ENCODE measurements at places on chromosomes 13 and 19.
A peak's percentile ranks its signal among the peaks of the same experiment; 100 is the strongest.

- DNase-seq, result no peak
Measured at GRCh38 chr19:50837300-50837699, 3.9 kb upstream of the KLK15 start.

DNA sequence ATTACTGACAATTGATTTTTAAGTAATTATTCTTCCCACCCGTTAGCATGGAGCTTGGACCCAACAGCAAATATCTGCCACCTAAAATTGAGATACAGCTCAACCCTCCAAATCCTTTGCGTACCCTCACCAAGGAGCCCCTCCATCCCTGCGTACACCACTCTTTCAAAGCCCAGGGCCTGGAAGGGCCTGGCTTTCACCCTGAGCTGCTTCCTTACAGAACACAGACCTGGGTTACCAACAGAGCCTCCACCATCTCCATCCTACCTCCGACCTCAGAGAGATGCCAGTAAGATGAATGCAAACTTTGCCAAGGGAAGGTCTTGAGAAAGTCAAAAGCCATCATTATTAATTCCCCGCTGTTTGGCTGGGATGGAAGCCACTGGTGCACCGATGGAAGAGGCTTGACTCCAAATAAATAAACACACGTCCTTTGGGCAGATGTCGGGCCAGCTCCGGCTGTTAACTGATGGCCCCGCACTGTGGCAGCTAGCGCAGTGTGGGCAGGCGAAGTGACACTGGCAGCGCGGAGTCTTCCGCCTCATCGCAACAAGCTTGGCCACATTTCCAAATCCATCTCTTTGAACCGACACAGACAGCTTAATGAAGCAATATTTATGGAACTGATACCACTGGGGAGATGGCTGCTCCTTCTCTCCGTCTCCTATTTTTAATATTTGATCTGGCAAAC lies 150.2 kb upstream of the VSTM2B start:
- DNase-seq, result no peak

DNA sequence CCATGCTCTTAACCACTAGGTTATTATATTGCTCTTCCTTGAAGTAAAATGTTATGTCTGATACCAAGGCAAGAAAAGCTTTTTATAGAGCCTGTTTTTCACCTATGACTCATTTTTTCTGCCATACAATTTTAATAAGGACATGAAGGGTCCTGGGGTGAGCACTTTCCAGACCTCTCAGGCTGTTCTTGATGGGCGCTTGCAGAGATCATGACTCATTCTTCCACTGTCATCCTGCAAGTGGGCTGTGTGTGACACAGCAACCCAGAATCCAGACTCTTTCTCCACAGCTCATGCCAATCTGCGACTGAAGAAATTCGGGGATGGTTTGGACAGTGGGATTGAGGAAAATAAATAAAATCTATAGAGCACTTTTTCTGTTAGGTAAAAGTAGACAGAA lies 506.7 kb upstream of the NBEA start:
- no peak for DNase-seq

GRCh38 chr13:49146950-49147355 lies 73.2 kb upstream of the MLNR start:
- DNase-seq, result no peak

DNA sequence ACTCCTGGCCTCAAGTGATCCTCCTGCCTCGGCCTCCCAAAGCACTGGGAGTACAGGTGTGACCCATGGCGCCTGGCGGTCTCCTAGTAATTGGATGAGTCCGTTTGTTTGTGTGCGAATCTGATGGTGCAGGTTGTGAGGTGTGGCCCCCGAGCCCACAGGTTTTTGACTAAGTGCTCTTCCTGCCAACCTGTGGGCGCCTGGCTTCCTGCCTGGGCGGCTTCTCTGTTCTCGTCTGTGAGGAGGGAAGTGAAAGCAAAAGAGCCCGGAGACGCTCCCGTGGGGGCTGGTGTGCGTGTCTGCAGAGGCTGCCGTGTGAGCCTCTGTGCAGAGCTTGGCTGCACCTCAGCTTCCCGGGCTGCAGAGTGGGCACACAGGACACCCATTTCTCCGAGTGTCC lies 10.0 kb downstream of the ARHGAP45 start:
- DNase-seq, result no peak

DNA sequence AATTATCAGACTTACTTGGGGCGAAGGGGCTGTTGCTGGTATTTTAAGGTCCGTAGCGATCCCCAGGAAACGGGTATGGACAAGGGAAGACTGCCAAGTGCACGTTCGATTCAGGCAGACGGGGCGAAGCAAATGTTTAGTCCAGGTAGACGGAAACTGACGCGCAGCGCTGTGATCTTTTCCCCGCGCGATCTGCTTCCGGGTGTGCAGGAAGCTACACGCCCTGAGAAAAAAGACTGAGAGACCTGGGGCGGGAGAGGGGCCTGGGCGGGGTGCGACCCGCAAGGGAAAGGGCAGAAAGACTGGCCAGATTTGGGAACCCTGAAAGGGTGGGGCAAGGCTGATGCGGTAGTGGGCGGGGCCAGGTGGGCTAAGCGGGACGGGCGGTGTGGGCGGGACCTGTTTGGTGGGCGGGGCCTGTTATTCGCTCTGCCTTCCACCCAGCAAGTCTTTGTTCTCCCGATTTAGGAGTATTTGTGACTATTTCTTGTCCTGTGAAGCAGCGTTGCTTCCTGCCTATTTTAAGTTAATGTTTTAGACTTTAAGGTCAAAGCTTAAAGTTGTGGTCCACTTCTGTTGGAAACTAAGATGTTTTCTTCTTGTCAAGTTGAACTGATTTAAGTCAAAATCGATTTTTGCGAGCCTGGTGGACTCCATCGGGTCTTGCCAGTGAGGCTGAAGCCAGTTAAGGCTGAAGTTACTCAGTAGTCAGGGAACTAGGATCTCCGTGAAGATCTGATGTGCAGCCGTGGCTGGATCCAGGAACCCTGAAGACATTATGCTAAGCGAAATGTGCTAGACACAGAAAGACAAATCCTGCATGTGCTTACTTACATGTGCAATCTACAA lies at the start of gene ZNF836:
ZNF836 (minus strand) TSS at position 301 of the 849 bp plus-strand sequence. CDS start 3,549 bp downstream, outside the sequence.
- peak; percentile 85 for DNase-seq

GRCh38 chr19:30733826-30734550 lies 361.8 kb downstream of the ZNF536 start:
- peak; percentile 58 for DNase-seq

GRCh38 chr13:24220086-24220703 lies 59.7 kb downstream of the SPATA13 start:
- DNase-seq, result no peak

- DNase-seq, result no peak
Measured at GRCh38 chr19:7742991-7743390, 4.3 kb downstream of the CD209 start.

DNA sequence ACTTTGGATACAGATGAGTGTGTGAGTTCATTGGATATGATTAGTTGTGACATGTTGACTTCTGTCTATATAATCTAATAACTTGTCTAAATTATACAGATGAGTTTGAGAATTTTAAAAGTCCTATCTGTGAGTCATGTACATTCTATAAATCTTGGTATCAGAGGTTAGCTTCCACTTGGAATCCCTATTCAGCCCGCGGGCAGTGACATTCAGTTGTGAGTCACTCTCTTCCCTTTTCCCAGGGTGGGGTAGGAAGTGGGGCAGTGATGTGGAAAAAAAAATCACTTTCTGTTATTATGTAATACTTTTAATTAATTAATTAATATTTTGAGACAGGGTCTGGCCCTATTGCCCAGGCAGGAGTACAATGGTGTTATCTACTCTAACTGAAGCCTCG lies 33.0 kb upstream of the ZNF808 start:
- no peak for DNase-seq

GRCh38 chr13:29547153-29547552 lies 48.3 kb downstream of the SLC7A1 start:
- no peak for DNase-seq

GRCh38 chr19:5908773-5909442 lies 4.2 kb downstream of the VMAC start:
- DNase-seq, result peak; percentile 76

GRCh38 chr13:59024434-59024833 lies 1139.3 kb downstream of the DIAPH3 start:
- DNase-seq, result no peak

DNA sequence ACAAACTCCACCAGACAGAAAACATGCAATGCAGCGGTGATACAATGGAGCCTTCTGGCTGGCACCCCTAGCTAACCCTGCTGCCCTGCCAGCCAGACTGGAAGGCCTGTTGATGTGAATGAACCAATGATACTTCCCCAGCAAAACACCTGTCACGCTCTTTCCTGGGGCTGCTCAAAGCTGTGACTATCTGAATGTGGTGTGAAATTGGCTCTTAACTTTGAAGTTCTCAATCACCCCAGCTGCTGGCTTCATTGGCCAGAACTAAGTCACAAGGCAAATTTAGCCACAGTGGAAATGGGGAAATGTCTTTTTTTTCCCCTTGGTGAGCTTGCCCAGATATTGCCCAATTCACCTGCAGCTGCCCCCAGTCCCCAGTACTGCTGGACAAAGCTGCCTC lies 147.3 kb downstream of the SLC7A1 start:
- DNase-seq, result no peak

DNA sequence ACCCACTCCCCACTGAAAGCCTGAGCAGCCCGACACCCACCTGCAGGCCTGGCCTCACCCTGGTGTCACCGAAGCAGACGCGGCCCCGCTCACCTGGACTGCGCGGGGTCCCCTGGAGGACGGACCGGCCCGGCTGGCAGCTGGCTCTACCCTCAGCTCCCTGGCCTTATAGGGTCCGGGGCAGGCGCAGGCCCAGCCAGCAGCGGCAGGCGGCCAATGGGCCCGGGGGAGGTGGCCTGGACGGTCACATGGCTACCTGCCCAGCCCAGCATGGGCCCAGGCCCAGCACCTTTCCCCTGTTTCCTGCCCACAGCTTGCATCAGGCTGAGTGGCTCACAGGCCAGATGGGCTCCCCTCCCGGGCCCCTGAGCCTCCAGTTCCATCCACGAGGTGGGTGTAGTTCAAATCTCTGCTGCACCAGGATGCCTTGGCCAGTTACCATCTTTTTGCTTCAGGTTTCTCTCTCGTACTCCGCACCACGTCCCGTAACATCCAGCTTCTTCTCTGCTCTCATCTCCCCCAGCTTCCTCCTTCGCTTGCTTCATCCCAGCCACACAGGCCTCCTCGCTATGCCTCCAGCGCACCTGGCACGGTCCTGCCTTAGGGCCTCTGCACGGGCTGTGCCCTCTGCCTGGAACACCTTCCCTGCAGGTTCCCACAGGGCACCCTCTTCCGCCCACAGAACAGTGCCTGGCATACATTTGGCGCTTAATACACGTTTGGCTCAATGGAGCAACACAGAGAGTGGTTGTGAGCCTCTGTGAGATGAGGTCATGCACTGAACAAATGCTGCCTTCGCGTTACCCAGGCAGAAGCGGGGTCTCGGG lies at the start of gene PLIN4:
PLIN4 (minus strand) TSS at position 142 of the 827 bp plus-strand sequence. CDS start 214 bp downstream, outside the sequence.
- DNase-seq, result no peak

DNA sequence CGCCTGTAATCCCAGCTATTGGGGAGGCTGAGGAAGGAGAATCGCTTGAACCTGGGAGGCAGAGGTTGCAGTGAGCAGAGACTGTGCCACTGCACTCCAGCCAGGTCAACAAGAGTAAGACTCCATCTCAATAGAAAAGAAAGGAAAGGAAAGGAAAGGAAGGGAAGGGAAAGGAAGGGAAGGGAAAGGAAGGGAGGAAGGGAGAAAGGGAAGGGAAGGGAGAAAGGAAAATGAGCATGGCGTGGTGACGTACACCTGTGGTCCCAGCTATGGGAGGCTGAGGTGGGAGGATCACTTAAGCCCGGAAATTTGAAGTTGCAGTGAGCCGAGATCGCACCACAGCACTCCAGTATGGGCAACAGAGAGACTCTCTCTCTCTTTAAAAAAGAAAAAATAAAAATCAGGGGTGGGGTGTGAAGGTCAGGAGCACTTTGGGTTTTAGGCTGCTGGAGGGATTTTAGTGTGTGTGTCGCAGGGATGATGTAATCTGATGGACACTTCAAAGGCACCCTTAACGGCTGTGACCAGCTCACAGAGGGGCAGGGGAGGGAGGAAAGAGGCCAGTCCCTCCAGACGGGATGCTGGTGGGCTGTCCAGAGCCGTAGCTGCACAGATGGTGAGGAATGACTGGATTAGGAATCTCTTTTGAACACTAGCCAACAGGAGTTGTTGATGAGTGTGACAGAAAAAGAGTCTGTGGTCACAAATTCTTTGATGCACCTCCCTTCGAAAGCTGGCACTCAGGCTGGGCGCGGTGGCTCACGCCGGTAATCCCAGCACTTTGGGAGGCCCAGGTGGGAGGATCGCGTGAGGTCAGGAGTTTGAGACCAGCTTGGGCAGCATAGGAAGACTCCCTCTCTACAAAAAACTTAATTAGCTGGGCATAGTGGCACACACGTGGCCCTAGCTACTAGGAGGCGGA lies 27.6 kb downstream of the TMPRSS9 start:
- peak; percentile 38 for DNase-seq

- DNase-seq, result no peak
Measured at GRCh38 chr13:113260996-113261395, 36.0 kb upstream of the LAMP1 start.

- no peak for DNase-seq
Measured at GRCh38 chr13:47129461-47129860, 232.6 kb upstream of the HTR2A start.

DNA sequence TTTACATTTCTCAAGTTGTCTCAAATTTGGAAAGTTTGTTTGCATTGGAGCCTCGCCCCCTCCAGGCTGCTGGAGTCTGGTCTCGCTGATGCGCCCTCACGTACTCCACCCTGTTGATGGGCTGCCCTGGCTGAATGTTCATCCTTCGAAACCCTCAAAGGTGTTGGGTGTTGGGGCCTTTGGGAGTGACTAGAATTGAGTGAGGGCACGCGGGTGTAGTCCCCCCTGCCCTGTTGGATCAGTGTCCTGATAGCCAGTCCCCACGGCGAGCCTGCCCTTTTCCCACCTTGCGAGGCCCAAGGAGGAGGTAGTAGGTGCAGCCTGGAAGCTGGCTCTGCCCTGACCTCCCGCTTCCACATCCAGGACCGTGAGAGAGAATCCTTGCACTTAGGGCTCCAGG lies 14.8 kb downstream of the TFDP1 start:
- no peak for DNase-seq

- no peak for DNase-seq
Measured at GRCh38 chr19:57947088-57947418, 453 bp downstream of the ZNF256 start.

DNA sequence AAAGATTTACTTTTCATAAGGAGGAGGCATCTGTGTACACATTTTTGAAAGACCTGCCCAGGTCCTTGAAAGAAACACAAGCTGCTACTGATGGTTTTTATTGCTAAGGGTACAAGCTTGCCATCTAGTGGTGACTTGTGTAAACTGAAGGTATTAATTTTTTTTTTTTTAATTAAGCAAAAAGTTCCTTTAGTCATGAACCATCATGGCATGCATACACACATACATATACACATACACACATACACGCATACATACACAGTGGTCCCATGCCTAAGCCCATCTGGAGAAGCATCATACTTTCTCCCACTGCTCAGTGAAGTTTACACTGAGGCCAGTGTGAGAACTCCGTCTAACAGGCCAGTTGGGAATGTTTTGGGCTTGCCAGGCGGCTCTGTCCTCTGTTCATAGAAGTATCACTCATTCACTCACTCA lies 312.5 kb downstream of the DCLK1 start:
- DNase-seq, result no peak

All from glutamatergic neuron (in vitro differentiated cells).